Stimulated activated CD4-positive, alpha-beta T cell treated with anti-CD3 and anti-CD28 coated beads, Interleukin-15, amount 100 ng/mL, for 48 hours (primary cell): ENCODE measurements at places on chromosomes 6 and 20.

DNA sequence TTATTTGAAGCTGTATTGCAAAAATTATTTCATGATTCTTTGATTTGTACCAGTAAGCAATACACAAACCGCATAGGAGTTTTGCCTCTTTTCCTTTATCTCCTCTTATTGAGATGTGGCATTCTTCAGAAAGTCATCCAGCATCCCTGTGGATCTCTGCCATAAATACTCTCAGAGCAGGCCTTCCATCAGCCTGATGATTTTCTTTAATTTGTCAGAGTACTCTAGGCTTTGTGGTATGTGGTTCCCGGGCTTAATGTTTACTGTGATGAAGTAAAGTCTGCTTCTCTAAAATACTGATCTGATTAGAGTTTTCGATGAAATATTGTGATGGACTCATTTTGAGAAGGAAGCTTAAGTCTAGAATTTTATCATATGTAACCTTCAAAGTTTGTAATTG lies 31.1 kb upstream of the SLC35D3 start:
- DNase-seq: no peak

GRCh38 chr20:19958219-19958618 lies 58.9 kb upstream of the NAA20 start:
- no peak for DNase-seq

GRCh38 chr20:42958367-42959069 lies 231.2 kb downstream of the PTPRT start:
- DNase-seq: no peak

DNA sequence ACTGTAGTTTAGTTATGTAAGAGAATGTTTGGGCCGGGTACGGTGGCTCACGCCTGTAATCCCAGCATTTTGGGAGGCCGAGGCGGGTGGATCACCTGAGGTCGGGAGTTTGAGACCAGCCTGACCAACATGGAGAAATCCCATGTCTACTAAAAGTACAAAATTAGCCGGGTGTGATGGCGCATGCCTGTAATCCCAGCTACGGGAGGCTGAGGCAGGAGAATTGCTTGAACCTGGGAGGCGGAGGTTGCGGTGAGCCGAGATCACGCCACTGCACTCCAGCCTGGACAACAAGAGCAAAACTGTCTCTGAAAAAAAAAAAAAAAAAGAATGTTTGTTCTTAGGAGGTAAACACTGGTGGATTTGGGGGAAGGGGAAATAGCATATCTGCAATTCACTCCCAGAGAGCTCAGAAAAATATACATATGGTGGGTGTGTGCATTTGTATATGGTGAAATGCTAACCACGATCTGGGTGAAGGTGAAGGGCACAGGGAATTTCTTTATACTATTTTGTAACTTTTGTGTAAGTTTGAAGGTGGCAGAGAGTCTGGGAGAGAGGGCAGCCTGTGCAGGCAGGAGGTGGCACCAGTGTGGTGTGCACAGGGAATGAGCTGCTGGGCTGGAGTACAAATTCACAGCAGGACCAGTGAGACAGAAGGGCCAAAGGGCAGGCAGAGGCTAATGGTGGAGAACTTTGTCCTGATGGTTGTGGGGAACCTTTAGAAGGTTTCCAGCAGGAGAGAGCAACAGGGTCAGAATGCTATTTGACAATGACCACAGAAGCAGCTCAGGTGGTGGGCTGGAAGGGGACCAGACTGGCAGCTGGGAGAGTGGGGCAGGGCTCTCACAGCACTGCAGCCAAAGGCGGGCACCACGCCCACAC lies 42.4 kb downstream of the SSR1 start:
- DNase-seq: no peak

DNA sequence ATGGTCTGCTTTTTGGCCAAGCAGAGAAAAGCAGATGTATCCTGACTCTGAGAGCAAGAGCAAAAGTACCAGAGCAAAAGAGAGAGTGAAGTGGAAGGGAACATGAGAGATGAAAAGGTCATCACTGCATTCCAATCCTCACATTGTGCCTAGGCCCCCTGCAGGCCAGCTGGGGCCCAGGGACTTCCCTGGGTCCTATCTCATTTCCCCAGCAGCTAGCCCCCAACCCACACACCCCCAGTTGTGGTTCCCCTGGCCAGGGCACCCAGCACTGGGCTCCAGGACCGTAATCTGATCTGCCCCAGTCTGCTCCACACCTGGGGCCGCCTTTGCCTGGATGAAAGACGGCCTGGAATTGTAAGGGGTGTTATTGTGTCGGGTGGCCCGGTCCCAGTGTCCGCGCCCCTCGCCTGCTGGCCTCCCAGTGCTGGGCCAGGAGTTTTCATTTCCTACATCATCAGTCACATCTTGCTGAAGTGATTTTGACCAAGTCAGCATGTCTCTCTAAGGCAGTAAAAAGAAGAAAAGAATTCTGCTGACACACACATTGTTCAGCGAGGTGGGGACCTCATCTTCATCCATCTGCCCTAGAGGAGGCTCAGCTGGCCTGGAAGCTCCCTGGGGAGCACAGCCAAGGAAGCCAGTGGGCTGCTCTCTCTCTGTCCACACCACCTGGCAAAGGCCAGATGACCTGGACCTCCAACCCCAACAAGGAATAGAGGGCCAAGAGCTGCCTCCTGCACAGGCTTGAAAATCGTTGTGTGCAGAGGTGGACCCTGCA lies 4.0 kb upstream of the BMP7 start:
- no peak for DNase-seq

DNA sequence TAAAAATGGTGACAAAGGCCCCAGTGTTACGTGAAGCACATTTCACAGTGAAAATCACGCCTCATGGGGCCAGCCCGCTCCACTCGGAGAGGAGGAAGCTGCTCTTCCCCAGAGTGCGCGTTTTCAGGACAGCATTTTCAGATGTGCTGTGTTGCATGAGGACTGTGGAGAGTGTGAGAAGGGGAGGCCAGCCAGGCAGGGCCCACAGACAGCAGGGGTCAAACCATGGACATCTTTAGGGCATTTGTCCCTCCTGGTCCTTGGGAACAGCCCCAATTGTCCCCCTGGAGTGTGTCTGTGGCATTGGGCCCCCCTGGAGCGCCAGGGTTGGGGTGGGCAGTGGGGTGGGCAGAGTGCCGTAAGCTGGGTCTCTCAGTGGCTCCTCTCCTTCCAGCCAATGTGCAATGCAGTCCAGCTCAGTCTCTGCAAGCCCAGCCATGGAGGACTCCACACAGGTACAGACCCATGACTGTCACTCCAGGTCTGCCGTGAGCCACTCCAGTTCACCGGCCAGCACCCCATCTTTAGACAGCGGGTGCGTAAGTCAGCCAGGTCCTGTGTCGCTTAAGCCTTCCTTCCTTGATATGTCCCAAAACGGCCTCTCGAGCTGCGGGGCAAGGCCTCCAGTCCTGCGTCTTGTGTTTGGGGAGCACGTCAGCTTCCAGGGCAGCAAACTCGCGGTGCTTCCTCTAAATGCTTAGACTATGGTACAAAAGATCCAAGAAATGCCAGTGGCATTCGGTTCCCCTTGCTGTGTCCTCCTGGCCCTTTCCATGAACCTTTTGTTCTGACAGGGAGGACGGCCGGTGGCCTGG lies 159.3 kb upstream of the AFDN start:
- DNase-seq: no peak

DNA sequence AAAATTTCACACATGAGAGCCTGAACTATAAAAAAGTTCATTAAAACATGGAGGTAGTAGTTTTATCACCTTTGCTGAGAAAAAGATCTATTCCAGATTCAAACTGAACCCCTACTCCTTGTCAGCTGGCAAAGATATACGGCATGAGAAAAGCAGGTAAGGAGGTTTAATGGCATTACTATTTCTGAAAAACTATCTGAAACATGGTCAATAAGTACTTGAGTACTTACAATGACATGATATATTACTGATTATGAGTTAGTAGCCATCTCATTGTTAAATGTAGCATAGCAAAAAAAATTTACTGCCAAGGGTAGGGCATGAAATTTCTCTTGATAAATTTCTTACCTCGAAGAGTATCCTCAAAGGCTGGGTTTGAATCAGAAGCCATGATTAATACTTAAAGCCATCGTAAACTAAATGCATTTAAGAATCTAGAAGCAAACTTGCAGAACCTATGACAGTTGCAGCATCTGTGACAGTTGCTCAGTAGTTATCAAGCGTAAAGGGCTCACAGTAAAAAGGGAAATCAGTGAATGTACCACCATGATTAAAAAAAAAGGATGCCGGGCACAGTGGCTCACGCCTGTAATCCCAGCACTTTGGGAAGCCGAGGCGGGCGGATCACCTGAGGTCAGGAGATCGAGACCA lies 8.7 kb downstream of the SLC17A5 start:
- no peak for DNase-seq

- DNase-seq: no peak
These were observed 136.1 kb downstream of the FOXC1 start for GRCh38 chr6:1745814-1746213.
